ENCODE measurements at places on chromosomes 2 and 18. TPM values are rescaled to one million over a fixed set of nuclear protein-coding genes. Genes with fewer than 3 reads are reported as not detected.

DNA sequence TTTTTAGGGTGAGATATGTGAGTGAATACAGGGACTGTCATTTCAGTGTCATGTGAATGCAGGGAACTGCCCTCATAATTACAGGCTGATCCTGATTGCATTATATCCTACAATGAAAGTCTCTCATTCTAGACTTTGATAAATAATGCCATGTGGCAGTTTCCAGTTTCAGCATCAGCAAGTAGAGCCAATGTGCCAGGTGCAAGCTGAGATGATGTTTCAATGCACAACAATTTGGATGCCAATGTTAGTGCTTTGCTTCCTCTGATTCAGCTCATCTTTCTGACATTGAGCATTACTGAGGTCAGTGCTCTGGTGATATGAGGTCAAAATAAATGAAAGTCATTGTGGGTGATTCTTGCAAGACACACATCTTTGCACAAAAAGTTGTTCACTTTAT is 63.7 kb upstream of the TFPI start:
- H3K4me3 ChIP-seq: no peak overlapping the region
- H3K4me1 ChIP-seq: no peaks in the 10 kb centered on the region
- no peaks in the 10 kb centered on the region for H3K36me3 ChIP-seq
- no peaks in the 10 kb centered on the region for H3K27me3 ChIP-seq
- no peak overlapping the region for H3K27ac ChIP-seq
- DNase-seq: no peak

GRCh38 chr2:240463866-240464481 is 28.5 kb downstream of the GPC1 start:
- H3K4me3 ChIP-seq: no peak overlapping the region
- no peak overlapping the region for H3K27ac ChIP-seq
- DNase-seq: no peak
- H3K27me3 ChIP-seq: no peaks in the 10 kb centered on the region
- peaks cover 59% of the 10 kb centered on the region for H3K36me3 ChIP-seq

DNA sequence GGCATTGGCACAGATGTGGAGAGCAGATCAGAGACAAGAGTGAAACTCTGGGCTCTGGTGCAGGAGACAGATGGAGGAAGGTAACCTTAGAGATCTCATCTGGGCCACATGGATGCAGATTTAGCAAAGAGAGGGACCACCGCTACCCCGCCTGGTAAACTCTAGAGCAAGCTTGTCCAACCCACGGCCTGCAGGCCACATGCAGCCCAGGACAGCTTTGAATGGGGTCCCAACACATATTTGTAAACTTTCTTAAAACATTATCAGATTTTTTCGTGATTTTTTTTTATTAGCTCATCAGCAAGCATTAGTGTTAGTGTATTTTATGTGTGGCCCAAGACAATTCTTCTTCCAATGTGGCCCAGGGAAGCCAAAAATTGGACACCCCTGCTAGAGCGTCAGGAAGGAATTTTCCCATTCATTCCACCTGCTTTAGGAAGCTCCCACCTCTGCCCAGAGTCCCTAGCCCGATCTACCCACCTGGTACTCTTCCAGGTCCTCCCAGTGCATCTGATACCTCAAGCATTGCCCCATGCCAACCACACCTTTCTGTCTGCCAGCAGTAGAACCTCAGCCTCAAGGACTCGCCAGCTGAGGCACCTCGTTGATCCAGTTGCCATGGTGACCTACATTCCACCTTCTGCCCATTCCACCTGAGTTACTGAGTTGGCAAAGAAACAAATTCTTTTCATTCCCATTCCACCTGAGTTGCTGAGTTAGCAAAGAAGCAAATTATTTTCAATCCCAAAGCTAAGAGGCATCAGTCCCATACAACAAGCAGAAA is at the start of gene CIB4:
Gene CIB4, minus strand, starts transcription at position 586 of the 784 bp plus-strand sequence. Its CDS starts 52 bp downstream, at position 534.
- H3K27me3 ChIP-seq: peaks cover 14% of the 10 kb centered on the region
- H3K36me3 ChIP-seq: no peaks in the 10 kb centered on the region

- no peak overlapping the region for H3K27ac ChIP-seq
- H3K27me3 ChIP-seq: no peaks in the 10 kb centered on the region
- DNase-seq: no peak
Measured at GRCh38 chr2:237261327-237261726, 152.6 kb downstream of the COL6A3 start.

DNA sequence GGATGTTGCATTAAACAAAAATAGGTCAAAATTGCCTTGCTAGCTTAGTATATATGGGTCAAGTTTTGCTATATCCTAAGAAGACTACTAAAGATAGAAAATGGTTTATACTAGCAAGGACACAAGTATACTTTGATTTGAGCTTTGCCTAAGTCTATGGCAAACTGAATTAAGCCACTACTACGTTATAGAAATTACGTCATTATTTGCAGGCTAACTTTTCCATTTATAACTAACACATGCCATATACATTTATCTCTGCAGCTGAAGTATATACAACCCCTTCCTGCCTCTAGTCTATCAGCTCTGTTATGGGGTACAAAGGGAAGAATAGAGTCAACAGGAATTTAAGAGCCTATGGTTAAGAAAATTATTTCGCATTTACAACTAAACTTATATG is 16.2 kb downstream of the YWHAQ start:
- H3K36me3 ChIP-seq: no peaks in the 10 kb centered on the region
- no peak overlapping the region for H3K27ac ChIP-seq
- no peak overlapping the region for H3K4me3 ChIP-seq
- peaks cover 54% of the 10 kb centered on the region for H3K4me1 ChIP-seq
- no peak for DNase-seq

DNA sequence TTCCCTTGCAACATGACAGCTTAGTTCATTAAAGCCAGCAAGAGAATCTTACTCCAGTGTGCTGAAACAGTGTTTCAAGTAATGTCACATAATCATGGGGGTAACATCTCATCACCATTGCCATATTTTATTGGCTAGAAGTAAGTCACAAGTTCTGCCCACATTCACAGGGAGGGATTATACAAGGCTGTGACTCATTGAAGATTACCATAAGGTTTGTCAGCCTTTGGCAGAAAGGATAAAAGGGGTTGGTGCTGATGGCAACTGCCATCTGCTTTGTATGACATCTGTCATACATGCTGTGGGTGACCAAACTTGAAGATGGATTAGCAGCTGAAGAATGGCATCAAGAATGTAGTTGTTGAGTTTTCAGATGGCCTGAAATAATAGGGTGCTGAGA is 61.2 kb downstream of the KCNE4 start:
- H3K4me1 ChIP-seq: no peaks in the 10 kb centered on the region
- no peaks in the 10 kb centered on the region for H3K27me3 ChIP-seq
- no peak overlapping the region for H3K27ac ChIP-seq
- no peaks in the 10 kb centered on the region for H3K36me3 ChIP-seq
- H3K4me3 ChIP-seq: no peak overlapping the region

DNA sequence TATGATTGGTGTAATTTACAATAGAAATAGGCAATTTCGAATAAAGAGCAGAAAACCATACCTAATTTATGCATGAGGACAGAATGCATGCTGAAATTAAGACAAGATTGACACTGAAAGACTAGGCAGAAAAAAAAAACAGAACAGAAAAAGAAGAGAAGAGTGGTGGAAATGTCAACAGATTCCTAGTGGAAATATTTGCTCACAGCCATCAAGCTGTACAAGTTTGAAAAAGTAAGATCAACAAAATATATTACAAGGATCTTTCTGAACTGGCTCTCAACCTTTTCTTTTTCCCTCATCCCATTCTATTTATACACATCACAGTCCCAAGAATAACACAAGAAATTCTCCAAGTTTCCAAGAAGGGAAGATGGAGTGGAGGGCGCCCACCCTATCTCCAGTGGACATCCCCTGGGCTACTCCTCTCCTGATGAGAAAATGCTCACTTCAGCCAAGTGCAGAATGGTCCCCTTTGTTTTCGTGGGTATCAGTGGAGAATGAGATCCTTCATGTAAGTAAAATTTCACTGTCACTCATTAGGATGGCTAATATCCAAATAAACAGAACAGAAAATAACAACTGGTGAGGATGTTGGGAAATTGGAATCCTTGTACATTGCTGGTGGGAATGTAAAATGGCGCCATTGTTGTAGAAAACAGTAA is 51.0 kb upstream of the ZNF532 start:
- H3K36me3 ChIP-seq: no peaks in the 10 kb centered on the region
- no peaks in the 10 kb centered on the region for H3K27me3 ChIP-seq
- H3K27ac ChIP-seq: no peak overlapping the region
- no peak for DNase-seq
- no peaks in the 10 kb centered on the region for H3K4me1 ChIP-seq

DNA sequence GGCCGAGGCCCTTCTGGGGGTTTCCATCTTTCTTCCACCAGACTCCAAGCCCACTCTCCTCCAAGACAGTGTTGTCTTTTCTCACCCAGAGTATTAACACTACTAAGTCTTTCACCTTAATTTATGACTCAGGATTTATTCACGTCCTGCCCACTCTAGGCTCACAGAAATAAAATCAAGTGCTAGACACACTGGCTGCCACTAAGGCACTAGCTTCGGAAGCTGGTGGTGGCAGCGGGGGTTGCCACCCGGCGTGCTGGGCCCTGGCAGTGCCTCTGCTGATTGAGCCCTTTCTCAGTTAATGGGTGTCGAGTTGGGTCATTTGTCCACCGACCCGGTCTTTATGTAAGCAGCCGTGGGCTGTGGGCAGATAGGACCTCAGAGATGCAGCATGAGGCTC is 93.6 kb upstream of the FZD5 start:
- no peaks in the 10 kb centered on the region for H3K27me3 ChIP-seq
- H3K4me3 ChIP-seq: no peak overlapping the region
- peaks cover 10% of the 10 kb centered on the region for H3K36me3 ChIP-seq

DNA sequence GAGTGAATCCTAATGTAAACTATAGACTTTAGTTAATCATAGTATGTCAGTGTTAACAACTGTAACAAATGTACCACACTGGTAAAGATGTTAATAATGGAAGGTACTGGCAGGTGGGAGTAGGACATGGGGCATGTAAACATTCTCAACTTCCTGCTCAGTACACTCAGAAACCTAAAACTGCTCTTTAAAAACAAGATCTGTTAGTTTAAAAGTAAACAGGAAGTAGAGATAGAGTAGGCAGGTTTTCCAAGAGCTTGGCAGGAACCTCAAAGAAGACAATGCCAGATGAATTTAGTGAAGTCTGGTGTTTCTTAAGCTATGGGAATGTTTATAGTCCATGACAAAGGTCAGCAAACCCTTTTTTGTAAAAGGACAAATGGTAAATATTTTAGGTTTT is 46.6 kb downstream of the CCDC138 start:
- H3K4me3 ChIP-seq: no peak overlapping the region
- no peak overlapping the region for H3K27ac ChIP-seq
- no peaks in the 10 kb centered on the region for H3K4me1 ChIP-seq
- H3K27me3 ChIP-seq: no peaks in the 10 kb centered on the region

- no peak overlapping the region for H3K4me3 ChIP-seq
- no peaks in the 10 kb centered on the region for H3K36me3 ChIP-seq
- no peak for DNase-seq
- no peaks in the 10 kb centered on the region for H3K27me3 ChIP-seq
Measured at GRCh38 chr2:189629531-189630453, 31.5 kb upstream of the ASNSD1 start.

DNA sequence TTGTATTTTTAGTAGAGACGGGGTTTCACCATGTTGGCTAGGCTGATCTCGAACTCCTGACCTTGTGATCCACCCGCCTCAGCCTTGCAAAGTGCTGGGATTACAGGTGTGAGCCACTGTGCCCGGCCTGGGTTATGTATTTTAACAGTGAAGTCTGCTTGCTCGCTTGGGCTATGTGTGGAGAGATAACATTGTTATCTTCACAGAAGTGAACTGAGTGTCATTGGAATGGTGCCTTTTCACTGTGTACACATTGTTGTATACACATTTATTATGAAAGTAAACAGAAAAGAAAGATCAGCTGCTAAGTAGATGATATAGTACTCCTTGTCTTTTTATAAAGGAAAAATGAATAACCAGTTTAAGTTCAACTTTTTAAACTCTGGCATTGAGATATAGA is 30.4 kb downstream of the RNF138 start:
- no peaks in the 10 kb centered on the region for H3K4me1 ChIP-seq
- peaks cover 57% of the 10 kb centered on the region for H3K36me3 ChIP-seq
- H3K27ac ChIP-seq: no peak overlapping the region
- H3K27me3 ChIP-seq: no peaks in the 10 kb centered on the region
- H3K4me3 ChIP-seq: no peak overlapping the region
- no peak for DNase-seq

DNA sequence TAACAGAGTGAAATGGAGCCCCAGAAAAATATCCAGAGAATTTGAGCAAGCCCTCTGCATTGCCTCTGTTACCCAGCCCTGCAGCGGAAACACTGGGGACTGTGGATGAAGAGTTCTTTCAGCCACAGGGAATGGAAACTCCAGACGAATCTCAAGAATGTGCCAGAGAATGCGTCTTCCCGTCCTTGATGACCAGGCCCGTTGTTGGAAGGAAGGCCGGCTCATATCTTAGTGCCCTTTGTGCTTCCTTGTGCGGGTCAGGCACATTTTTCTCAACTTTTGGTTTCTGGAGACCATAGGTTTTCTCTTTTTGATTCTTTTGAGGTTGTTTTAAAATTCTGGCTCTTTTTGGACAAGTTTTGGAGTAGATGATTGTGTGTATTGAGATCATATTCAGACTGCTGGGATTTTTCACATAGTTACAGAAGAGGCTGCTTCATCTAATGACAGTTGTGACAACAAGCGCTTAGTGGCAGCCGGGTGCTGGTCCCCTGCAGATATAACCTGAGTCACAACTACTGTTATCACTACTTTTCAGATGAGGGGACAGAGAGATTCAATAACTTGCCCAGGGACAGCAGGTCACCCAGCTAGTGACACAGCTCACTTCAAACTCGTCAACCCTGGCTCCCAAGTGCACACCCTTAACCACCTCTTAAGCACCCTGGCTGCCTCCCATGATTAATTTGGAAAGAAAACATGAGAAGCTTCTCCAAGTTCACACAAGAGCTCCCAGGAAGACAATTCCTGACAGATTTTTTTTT is 15.7 kb downstream of the MAL start:
- H3K27me3 ChIP-seq: peaks cover 5% of the 10 kb centered on the region
- H3K27ac ChIP-seq: no peak overlapping the region
- DNase-seq: no peak
- H3K4me1 ChIP-seq: peaks cover 12% of the 10 kb centered on the region
- H3K4me3 ChIP-seq: no peak overlapping the region

GRCh38 chr18:69845593-69846506 is 101.8 kb downstream of the CD226 start:
- no peaks in the 10 kb centered on the region for H3K36me3 ChIP-seq
- H3K4me3 ChIP-seq: no peak overlapping the region
- no peaks in the 10 kb centered on the region for H3K4me1 ChIP-seq
- H3K27me3 ChIP-seq: no peaks in the 10 kb centered on the region

OTX1 gene
- 6.6 TPM for total RNA-seq

CKAP2L gene
- 1.7 TPM for total RNA-seq

C1QL2 gene
- total RNA-seq: not detected

SULT1C2 gene
- not detected for total RNA-seq

PTPRN gene
- not detected for total RNA-seq

EFHD1 gene
- 18.4 TPM for total RNA-seq

CCDC85A gene
- total RNA-seq: 2.3 TPM

All from suprapubic skin (tissue), 4 donors.